AG09309 (cell line): ENCODE measurements at places on chromosomes 1 and 21.
A peak's percentile ranks its signal among the peaks of the same experiment; 100 is the strongest.

GRCh38 chr1:39713557-39713956, 22.3 kb upstream of the HPCAL4 start:
- DNase-seq: no peak

DNA sequence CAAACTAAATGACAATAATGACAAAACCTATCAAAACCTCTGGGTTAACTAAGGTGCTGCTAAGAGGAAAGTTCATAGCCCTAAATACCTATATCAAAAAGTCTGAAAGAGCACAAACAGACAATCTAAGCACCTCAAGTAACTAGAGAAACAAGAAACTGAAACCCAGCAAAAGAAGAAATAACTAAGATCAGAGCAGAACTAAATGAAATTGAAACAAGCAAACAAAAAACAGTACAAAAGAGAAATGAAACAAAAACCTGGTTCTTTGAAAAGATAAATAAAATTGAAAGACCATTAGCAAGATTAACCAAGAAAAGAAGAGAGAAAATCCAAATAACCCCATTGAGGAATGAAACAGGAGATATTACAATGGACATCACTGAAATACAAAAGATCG, 44.8 kb upstream of the KIAA0040 start:
- DNase-seq: no peak

DNA sequence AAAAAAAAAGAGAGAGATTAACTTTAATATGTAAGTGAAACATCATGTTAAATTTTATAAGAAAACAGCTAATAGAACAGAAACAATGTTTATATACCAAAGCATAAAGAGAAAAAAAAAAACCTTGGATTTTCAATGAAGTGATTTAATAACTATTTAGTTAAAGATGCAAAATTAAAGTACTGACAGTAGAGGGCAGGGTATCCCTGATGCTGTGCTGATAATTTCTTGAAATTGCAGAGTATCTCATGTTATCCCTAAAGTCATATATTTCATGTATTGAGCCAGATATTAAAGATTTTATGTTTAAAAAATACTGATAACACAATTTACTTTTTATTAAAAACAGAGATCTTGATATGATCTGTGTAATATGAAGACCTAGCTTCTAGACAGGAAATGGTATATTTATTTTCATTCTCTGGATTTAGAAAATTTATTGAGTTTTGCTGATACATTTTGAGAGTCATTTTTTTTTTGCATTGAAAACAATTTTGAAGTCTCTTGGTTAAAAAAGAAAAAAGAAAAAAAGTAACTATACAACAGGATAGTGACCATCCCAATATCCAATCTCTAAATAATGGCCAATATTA, 273.2 kb downstream of the USP25 start:
- DNase-seq: peak; percentile 10

DNA sequence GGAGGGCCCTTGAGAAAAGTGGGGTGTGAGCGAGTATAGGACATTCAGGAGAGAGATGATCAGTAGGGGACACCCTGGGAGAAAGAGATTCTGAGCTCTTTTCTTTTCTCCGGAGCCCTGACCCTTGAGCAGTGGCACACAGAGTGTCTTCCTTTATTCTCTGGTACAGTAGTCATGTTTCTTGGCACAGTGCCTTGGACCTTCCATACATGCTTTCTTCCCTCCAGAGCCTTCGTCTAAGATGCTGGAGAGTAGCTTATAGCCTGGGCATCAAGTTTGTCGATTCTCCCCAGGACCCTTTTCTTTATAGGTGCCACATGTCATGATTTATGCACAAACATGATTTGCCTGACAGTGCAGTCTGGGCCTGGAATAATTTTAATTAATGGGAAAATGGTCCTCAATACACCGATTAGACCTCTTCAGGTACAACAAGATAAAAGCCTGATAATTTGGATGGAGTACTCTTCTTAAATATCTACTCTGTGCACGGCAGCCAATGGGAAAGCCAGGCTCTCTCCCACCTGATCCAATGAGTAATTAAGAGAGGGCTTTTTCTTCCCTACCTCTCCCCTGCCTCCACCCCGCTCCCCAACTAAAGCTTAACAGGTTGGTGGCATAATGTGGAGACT, at the start of gene TBX19:
Gene TBX19, plus strand, starts transcription at position 582 of the 632 bp plus-strand sequence. CDS start 214 bp downstream, outside the sequence.
- no peak for DNase-seq

GRCh38 chr1:113057006-113057405, 16.0 kb upstream of the LRIG2 start:
- no peak for DNase-seq

DNA sequence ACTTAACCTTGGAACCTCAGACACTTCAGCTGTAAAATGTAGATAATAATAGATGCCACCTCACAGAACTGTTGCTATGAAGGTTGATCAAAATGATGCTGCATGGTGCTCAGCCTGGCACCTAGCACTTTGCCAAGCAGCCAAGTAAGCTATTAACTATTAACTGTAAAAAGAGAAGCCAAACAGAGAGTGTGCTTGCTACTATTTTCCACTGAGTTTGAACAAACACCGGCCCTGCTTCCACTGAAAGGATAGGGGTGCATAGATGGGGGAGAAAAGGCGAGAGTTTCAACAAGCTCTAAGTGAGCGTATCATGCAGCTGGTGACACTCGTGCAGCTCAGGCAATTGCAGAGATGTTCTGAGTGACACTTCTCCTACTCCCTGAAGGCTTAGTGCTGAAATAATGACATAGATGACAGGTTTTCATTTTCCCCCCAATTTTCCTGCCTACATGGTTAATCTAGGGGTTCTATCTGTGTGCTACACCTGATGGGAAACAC, 78.2 kb downstream of the GPR88 start:
- DNase-seq: no peak

DNA sequence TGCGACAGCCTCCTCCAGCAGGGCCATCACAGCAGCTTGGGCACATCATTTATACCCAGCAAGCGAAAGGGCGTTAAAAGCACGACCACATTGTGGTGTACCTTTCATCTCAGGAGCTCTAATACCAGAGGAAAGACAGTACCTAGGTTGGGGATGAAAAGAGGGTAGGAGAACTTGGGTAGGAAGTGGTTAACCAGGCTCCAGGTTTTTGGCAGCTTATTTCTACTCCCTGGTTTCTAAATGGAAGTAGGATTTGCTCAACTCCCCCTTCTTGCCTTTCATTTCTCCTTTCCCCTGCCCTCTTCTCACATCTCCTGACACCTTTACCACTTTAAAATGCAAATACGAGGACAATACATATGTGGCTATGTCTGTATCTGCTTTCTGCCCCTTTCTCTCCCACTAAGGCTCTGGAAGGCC, 30.2 kb downstream of the FAM177B start:
- no peak for DNase-seq

- no peak for DNase-seq
These were observed 29.4 kb downstream of the ZBTB18 start for GRCh38 chr1:244080343-244080929.

DNA sequence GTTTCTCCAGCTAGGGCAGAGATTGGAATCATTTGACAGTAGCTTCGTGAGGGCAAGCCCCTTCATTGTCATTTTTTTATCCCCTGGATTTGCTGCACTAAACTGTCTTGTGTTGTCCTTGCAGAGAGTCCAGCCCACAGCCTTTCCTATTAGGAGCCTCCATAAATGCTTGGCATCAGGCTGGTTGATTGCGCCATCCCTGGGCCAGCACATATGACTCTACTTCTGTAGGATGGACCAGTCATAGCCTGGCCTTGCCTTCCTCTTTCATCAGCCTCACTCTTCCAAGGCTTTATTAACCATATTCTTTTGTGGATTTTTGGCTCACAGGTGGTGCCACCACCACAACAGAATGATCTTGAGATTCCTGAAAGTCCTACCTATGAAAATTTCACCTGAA, 31.4 kb downstream of the LY9 start:
- DNase-seq: no peak

DNA sequence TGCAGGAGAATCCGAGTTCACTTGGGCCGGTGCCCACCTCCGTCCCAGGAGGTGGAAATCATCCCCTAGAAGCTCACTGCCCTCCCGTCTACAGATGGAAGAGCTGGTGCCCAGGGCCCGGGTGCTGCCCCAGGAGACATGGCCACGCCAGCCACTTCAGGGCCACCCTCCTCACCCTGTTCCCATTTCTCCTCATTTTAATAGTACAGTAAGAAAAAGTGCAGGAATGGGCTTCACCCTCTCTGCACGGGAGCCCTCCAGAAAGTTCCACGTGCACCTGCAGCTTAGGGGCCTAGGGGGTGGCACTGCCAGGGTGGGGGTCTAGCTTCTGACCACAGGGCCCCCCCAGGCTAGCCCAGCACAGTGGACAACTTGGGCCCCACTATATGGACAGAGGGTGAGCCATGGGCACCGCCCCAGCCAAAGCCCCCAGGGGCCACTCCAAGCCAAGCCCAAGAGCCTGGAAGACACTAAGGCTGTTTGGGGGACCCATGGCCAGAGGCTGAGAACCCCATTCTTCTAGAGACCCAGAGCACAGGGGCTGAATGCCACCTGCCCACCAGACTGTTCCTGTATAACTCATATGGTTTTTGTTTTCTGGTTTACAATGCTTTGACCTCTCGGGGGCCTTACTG, 3.4 kb upstream of the FTCD start:
- DNase-seq: no peak

GRCh38 chr1:53293123-53293522, 34.7 kb downstream of the LRP8 start:
- DNase-seq: no peak

GRCh38 chr21:37371041-37371397, 4.4 kb downstream of the DYRK1A start:
- DNase-seq: no peak

DNA sequence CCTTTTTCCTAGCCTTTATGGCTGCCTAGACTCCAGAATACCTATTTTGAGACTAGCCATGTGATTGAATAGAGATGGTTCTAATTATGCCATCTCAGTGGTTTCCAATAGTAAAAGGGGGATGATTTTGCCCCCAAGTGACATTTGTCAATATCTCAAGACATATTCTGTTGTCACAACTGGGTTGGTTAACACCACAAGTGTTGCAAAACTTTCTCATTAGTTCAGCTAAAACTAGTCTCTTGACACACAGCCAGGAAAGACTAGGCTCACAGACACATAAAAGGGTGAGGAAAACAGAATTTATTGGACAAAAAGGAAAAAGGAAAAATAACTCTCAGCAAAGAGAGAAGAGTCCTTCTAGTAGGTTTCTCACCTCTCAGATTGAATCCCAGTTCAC, 39.9 kb upstream of the GBP5 start:
- no peak for DNase-seq

DNA sequence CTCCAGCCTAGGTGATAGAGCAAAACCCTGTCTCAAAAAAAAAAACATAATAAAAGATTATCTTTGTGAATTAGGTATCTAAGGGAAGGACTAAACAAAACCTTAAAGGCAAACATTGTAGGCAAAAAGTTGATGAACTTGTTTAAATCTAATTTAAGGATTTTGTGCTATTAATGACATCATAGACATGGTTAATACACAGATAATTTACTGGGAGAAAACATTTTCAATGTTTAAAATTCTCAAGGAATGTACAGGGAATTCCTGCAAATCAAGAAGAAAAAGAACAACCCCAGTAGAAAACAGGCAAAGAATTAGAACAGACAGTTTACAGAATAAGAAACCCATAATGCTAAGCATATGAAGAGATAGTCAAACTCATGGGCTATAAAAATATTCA, 47.6 kb downstream of the ST3GAL3 start:
- no peak for DNase-seq

GRCh38 chr1:171983584-171983983, 142.3 kb downstream of the DNM3 start:
- no peak for DNase-seq

DNA sequence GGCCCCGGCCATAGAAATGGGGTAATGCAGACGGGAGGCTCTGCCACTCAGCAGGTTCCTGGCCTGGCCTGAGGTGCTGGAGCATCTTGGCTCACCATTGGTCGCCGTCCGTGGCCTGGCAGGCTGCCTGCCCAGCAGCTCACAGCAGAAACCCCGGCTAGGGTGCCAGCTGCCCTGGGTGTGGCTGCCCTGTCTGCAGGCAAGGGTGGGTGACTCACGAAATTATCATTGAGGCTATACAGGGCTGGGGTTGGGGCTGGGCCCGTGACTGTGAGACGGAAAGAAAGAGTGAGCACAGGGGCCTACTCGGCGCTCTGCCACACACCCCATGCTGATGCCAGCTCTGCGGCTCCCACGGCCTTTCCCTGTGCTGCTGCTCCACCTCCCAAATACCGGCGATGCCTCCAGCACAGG, 8.0 kb upstream of the PKP1 start:
- DNase-seq: peak; percentile 79

DNA sequence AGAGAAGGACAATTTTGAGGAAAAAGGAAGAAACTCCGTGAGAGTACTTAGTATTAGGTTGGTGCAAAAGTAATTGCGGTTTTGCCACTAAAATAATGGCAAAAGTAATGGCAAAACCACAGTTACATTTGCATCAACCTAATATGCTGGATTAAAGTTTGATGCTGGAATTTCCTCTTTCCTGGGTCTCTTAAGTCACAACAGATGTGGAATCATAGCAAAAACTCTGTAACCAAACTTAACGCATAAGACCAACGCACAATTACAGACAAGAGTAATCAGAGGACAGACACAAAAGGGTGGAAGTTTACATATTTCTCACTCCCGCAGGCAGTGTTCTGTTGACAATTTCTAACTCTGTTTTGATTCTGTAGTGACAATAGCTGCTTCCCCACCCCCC, 182.4 kb downstream of the BACH1 start:
- no peak for DNase-seq

DNA sequence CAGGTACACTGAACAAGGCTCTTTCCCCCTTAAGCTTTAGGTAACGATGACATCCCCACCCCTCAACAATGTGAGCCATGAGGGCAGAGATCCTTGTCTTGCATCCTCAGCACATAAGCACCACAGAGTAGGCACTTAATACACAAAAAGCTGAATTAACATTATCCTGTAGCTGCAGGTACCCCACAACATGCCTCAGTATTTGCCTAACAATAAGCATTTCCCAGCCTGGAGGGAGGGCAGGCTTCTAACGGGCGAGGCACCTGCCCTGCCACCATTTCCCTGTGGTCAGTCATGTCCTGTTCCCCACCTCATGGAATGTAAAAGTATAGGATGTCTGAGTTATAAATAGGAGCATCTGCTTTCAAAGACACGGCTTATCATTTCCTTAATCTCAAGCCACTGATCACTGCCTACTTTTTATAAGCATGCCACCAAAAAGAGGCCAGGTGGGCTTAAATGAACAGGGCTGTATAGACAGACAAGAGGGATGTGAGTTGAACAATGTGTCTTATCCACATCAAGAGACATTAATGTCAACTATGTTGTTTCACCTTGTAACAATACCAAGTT, 3.4 kb downstream of the CAPZB start:
- DNase-seq: no peak

- no peak for DNase-seq
These were observed 21.0 kb downstream of the PDE9A start for GRCh38 chr21:42674351-42674940.
